ENCODE measurements at places on chromosomes 7 and 10.

GRCh38 chr10:86970982-86971231, 2.6 kb downstream of the ADIRF start:
- no peak for DNase-seq

DNA sequence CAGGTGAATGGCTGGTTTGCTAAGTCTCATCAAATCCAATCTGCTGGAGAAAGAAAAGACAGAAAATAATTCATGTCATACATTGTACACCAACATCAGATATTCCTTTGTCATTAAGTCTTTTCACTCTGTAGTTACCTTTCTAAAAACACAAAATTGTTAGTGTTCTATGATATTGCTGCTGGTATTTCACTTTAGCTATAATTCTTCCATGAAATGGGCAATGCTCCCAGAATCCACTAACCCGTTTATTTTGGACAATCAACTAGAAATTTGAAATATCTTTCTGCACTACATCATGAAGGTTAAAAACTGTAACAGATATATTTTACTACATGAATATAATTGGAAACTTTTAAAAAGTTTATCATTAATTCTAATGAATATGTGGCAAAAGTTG, 181.3 kb downstream of the C7orf25 start:
- DNase-seq = no peak

GRCh38 chr7:95871075-95871848, 98.9 kb downstream of the DYNC1I1 start:
- peak; percentile 75 for DNase-seq

DNA sequence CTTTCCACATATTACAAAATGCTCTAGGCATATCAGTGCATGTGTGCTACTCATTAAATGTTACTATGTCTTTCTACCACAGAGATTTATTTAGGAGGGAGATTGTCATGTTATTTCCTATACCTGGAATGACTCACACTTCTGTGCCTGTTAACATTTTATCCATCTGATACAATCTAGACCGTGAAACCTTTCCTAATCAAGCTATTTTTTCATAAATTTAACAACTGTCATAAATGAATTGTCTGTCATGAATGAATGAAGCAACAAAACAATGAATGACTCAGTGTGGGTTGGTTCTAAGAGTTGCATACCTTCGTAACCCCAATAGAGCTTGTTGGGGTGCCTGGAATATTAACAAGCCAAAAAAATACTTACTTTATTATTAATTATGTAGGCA, 554.3 kb downstream of the GRM8 start:
- DNase-seq = no peak

GRCh38 chr10:62735464-62736167, 68.9 kb upstream of the ADO start:
- DNase-seq = no peak

DNA sequence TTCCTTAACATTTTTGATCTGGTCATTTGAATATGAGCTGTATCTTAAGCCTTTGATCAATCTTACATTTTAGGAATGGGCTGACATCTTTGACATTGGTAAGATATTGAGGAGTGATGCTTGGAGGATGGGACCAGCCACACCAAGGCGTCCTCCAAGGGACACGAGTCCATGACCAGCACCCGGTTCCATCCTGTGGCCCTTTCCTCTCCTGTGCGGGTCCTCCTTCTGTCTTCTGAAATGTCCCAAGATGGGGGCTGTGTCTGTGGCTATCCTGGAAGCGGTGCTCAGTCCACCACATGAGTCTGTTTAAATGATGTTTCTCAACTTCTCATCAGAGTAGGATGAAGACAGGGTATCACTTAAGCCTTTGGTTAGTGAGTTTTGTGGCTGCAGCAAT, 67.3 kb upstream of the SHH start:
- DNase-seq = no peak

DNA sequence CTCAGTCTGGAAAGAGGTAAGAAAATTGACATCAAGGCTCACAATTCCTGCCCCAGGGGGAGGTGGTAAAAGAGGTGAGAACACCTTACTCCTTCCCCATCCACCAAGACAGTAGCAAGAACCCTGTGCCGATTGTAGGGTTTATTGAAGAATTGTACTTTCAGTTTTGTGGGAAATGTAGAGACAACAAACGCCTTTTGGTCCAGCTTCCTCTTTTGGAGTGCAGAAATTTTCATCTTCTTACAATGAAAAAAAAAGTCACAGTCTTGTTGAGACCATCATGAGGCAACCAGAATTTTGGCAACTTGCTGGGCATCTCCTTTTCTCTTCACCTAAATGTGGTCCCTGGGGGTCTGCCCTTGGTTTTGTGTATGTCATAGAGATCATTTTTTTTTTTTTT, 217.7 kb downstream of the TMEM178B start:
- DNase-seq = no peak

GRCh38 chr10:48554246-48554645, 50.6 kb downstream of the ARHGAP22 start:
- DNase-seq = no peak

DNA sequence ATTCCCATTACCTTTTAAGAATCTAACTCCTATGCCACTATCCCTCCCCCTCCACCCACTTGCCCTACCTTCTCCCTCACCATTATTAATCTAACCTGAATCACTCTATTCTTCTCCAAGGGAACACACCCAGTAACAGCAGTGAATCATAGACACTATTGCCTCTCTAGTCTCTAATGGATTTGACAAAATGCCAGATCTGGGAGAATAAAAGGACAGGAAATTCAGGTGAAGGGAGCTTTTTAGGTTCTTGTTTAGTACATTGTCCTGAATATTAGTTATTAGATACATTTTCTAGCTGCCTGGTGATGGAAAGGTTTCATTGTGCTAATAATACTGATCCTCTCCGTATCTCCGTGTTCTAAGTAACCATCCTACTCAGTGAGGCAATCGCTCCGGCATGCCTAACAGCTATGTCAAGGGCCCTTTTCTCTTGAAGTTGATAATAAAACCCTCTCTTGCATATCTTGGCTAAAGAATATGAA, 4.1 kb upstream of the SFR1 start:
- peak; percentile 8 for DNase-seq

DNA sequence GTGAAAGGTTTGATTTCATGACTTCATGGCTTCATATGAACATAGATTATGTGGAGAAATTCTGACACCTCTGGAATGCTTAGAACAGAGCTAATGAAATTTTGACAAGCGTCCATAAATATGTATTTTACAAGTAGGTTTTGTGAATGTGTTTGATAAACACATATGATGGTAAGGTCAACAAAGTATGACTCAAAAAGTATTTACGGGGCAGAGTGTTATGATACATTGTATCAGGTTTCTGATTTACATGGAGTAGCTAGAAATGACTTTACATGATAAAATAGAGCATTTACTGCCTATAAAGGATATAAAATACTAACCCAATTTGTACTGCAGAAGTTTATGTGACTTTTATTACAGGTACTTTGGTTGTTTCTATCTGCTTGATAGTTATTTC, 206.3 kb downstream of the MDFIC start:
- no peak for DNase-seq

GRCh38 chr7:155461631-155462030, 3.7 kb downstream of the EN2 start:
- DNase-seq = no peak

DNA sequence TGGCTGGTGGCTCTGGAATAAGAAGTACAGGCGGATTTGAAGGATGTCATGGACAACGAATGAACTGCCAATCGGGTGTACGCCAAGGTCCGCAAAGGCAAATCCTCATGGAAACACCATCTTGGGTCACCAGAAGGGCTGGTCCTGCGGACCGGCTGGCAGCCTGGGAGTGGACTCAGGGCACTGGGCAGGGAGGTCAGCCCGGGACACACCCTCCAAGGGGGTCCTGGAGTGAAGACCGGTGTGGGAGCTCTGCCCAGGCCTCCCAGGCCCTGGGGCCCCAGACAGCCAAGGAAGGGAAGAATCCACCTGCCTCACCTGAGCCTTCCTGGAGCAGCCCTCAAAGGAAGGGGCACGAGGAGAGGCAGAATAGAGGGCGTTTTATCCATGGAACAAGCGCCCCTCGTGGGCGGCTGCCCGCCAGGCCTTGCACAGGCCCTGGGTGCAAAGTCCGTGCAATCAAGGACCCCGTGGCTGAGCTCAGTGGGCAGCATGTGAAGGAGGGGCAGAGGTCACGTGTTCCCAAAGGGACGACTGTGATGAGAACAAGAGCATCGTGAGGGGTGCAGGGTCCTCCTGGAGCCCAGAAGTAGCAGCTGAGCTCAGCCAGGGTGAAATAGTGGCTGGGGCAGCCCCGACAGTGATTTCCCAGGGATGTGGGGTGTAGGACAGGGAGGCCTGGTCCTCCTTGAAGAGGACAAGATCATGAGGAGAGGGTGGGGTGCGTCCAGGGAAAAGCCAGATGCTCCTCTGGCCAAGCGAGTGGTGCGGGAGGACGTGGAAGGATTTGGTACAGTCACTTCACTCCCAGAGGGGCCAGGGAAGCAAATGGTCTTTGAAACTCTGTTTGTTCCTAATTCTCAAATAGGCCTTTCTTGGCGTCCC, 105.2 kb downstream of the TCERG1L start:
- no peak for DNase-seq

DNA sequence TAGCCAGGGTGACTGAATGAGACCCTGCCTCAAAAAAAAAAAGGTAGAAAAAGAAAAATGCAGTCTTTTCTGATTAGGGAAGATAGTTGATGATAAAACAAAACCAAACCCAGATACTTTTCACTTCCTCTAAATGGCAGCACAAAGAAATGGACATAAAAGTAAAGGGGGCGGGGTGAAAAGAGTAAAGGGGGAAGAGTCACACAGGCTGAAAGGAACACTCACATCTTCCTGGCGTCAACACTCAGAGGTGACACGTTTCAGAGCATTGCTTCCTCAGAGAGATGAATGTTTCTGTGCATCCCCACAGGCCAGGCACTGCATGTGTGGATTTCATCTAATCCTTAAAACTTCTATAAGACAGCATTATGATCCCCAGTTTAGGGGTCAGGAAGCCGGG, 81.2 kb downstream of the HIPK2 start:
- no peak for DNase-seq

GRCh38 chr10:85874208-85874607, 492.4 kb downstream of the GRID1 start:
- DNase-seq = no peak

DNA sequence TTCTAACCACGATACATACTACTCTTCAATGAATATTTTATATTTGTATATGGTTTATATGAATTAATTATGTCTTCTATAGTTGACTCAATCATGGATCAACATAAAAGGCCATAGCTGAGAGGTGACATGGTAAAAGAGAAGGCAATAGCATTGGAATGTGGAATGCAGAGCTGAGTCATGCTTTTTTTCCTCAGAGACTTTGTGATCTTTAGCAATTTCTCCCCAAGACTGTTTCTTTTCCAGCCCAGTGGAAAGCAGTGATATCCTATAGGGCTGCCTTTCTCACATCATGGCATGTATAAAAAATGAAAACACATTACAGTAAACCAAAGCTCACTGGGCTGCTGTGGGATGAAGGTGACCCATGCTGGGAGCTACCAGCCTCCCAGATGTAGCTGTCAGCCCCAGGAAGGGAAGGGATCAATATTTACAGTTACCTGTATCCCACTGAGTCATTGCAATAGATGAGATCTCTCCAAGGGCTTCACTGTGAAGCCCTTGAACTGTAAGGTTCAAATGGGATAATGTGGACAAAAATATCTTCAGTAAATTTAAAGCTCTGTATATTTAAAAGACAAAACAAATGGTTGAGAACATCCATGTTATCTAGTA, 30.2 kb downstream of the SLC39A12 start:
- DNase-seq = no peak

DNA sequence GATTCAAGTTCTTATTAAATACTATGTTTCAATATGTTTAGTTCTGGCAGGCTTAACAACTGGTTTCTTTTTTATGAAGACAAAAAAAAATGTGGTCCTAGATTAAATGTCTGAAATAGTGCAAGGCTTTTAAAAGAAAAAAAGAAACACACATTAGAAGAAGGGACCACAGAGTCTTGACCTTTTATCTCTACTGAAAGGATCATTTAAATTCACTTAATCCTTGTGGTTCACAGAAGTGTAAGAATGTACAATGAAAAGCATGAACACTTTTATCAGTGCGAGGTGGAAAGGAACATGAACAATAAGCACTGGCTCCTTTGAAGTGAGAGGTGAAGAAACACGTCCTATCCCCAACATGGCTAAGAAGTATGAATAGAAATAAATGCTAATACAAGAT, 765.1 kb downstream of the MAGI2 start:
- no peak for DNase-seq

DNA sequence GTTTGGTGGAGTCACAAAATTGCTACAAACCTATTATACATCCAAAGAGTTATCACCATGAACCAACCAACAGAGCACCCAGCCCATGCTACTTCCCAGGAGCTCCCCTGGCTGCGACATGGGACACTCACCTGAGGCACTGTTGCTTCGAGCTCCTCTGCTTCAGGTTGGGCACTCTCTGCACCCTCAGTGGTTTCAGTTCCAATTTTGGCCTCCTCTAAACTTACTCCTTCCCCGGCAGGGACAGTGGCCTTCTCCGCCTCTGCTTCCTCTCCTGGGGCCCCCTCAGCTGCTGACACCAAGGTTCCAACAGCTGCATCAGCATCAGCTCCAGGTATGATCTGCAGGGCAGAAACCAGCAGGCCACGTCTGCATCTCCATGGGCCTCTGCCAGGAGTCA, 120.4 kb upstream of the TARP start:
- no peak for DNase-seq

DNA sequence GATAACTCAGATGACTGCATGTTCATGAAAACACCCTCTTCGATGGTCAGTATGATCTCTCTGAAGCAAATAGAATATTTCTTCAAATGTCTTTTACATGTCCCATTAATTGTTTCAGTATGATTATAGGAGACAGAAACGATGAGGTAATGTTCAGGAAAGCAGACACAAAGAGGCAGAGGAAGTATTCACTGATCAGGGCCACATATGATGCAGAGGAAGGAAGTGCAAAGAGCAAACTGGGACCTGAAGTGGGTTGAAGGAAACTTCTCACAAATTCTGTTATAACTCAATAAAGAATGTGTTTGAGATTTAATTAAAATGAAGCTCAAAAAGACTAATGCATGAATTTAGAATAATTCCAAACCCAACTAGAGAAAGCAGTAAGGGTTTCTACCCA, 70.5 kb downstream of the TES start:
- DNase-seq = no peak

DNA sequence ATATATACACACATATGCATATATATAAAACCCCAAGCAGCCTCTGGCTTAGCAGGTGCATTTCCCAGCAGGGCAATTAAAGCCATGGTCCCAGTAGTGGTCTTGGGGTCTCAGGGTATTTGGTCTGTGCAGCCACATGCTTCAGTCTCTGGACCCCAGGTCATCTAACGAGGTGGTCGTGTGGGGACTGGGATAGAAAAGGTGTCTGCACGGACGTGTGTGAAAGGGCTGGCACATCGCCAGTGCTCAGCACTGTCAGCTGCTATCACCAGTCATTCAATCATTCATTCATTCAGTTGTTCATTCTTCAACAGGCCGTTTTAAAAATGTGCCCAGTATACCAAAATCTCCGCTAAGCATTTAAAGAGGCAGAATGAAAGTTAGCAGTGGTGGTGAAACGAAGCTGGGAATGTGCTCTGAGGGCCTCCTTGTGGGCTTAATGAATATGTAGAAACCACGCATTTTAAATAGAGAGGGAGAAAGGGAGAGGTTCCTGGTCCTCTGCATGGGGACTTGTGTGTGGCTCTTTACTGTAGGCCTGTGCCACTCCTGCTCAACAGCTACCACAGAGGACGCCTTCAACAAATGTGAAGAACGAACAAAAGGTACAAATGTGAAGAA, 170.4 kb downstream of the EGFR start:
- no peak for DNase-seq

Measured in NCI-H1092 treated with DMSO at 0.1 percent for 48 hours (cell line).